ENCODE measurements at places on chromosomes 7 and 10.

DNA sequence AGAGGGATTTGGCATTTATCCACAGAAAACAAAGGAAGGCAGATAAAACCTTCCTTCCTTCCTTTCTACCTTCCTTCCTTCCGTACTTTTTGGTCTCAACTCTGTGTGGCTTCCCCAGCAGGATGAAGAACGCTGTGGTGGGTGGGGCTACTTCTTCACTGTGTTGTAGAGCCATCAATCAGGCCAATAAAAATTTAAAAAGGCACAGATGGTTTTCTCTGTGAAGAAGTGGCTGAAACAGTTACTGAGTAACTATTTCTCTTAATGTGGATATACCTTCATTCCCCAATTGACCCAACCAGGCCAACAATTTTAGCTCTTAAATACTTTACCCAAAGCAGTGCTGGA, 75.8 kb downstream of the ZNF92 start:
- no peak for DNase-seq

- no peak for DNase-seq
These were observed 45.1 kb upstream of the CABCOCO1 start for GRCh38 chr10:61617586-61617985.

- DNase-seq: no peak
These were observed 7.5 kb downstream of the ASB4 start for GRCh38 chr7:95493247-95493646.

GRCh38 chr7:19574131-19574530, 134.7 kb downstream of the POLR1F start:
- DNase-seq: no peak

- DNase-seq: peak; percentile 5
These were observed 15.9 kb downstream of the CAMK2B start for GRCh38 chr7:44309271-44310091.

GRCh38 chr7:140902303-140902953, 22.3 kb downstream of the BRAF start:
- DNase-seq: no peak

DNA sequence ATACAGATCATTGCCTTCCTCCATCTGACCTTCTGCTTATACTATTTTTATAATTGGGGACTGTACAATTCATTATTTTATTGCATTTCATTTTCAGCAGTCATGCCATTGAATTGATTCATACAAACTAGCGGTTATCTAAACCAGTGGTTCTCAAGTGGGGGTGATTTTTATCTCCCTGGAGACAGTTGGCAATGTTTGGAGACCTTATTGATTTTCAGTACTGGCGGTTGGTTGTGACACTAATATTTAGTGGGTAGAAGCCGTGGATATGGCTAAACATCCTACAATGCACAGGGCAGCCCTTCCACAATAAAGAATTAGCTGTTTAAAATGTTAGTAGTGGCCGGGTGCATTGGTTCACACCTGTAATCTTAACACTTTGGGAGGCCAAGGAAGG, 765.9 kb downstream of the LRMDA start:
- DNase-seq: no peak

DNA sequence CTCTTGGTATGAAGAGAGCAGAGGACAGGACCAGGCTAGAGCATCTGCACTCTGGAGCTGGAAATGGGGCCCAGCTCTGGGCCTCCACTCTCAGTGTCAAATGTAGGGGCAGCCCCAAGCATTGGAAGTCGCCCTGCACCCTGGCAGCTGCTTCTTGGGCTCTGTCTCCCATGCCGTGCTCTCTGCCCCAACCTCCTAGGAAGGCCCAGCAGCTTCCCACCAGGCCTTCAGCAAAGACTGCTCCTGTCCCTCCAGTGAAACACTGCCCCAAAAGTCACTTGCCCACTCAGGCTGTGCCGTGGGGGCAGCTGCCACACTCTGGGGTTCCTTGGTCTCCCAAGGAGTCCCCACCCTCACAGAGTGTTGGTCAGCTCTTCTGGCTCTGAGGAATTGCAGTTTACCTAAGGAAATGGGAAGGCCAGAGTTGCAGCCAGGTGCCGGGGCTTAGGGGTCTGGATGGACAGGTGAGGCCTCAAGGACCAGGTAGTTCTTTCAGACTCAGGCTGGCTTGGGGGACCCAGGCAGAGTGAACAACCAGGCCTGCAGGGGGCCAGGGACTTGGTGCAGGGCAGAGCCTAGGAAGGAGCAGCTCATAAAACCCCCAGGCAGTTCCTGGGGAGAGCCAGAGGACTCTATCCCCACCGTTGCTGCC, 9.4 kb upstream of the OPN4 start:
- DNase-seq: no peak

GRCh38 chr7:69597278-69598076, 798 bp upstream of the AUTS2 start:
- no peak for DNase-seq

- DNase-seq: no peak
These were observed 1000.7 kb upstream of the LRRN3 start for GRCh38 chr7:110090110-110090820.

GRCh38 chr7:136956232-136956631, 87.8 kb downstream of the CHRM2 start:
- DNase-seq: peak; percentile 9

DNA sequence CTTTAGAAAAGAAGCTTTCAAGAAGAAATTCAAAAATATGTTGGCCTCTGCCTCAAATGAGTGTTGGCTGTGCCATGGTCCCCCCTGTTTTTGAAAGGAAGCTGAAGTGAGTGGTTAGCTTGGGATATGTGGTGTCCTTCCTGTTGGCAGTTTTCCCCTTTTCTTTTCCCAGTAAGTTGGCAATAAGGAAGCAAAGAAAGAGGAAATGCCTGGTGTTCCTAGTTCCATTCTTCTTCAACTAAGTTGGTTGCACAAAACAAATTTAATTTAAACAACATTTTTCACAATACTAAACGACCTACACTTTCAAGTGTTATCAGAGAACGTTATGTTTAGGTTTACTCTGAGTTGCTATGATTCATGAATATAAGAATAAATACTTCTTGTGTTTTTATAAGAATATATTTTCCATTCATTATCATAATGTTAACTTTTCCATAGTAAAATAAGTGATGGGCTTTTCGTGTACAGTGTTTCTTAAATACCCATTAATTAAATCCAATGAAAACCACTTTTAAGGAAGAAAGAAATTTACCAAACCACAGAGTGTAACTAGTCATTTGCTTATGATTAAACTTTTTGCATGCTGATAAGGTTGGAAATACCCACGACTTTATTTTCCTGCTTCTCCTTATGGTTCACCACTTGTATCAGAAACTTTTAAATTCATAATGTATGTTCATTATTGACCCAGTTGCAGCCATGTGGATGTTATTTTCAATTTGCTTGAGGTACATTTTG, 7.7 kb downstream of the HDAC9 start:
- DNase-seq: no peak

GRCh38 chr10:51960494-51960895, 261.1 kb upstream of the CSTF2T start:
- peak; percentile 62 for DNase-seq

- no peak for DNase-seq
These were observed 77.1 kb downstream of the ITGB8 start for GRCh38 chr7:20407585-20408466.

GRCh38 chr10:109765838-109766237, 157.5 kb downstream of the XPNPEP1 start:
- no peak for DNase-seq

GRCh38 chr10:100631192-100631591, 95.4 kb downstream of the HIF1AN start:
- no peak for DNase-seq

- no peak for DNase-seq
These were observed 31.0 kb downstream of the TACR2 start for GRCh38 chr10:69385454-69386350.

- no peak for DNase-seq
These were observed 22.3 kb upstream of the SHH start for GRCh38 chr7:155834486-155835048.

DNA sequence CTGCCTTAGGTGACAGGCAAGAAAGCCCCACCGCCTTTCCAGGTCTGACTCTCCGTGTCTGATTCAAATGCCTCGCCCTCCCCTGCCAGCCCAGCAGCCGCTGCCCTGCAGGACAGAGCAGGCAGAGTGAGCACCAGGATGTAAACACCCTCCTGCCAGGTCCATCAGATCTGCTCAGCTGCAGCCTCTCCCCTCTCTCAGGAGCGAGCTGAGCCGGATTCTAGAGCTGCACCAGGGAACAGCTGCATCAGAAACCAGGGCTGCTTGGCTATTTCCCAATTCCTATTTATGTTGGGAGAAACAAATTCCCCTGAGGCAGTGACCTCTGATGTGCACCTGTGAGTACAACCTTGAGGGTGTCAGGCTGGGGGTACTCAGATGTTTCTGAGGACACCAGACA, 121.5 kb upstream of the ZMIZ1 start:
- DNase-seq: no peak

DNA sequence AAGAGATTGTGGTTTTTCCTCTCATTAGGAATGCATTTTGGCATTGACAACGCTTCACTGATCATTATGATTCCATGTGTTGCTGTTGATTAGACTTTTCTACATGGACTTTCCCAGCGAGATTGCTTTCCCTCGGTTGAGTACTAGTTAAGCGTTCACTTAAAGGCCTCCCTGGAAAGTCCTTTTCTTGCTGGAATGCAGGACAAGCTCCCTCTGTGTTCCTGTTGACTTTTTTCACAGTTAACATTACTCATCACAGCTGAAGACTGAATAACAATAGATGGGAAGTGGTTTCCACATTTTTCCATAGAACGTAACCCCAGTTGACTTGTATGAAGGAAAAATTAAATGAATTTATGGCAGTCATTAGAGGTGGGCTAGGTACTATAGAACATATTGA, 2.6 kb upstream of the CAV1 start:
- no peak for DNase-seq

- DNase-seq: peak; percentile 40
These were observed 64.4 kb upstream of the ARID5B start for GRCh38 chr10:61836888-61837754.

DNA sequence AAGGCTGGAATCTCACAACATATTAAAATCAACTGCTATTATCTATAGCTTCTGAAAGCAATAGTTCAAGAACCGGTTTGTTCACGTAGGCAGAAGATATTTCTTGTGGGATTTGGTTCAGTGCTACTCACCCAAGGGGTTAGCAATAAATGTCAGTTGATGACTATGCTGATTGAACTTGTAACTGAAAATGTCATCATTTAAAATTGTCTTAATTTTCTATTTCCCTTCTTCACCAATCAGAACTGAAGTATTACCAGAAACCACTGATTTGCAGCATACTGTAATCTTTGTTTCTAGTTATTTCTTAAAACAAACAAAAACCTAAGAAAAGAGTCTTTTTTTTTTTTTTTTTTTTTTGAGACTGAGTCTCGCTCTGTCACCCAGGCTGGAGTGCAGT, 46.1 kb downstream of the CPEB3 start:
- no peak for DNase-seq

GRCh38 chr10:43160046-43160920, 22.0 kb downstream of the CSGALNACT2 start:
- DNase-seq: peak; percentile 24

- no peak for DNase-seq
These were observed 20.5 kb upstream of the CFAP70 start for GRCh38 chr10:73379064-73379748.

DNA sequence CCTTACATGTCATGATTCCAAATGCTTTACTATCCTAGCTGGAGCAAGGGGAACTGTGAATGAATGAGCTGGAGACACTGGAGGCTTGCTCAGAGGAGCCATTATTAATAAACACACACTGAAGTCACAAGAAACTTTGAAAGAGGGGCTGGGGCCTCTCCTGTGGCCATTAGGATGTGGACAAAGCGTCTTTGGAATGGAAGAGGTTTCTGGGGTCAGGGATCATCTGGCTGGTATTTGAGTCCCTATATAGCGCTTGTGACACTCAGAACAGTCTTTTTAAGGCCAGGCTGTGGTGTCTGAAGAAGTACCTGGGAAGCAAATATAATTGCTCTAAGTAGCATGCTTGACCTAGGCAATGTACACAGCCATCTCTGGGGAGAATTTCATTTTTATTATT, 193.0 kb downstream of the JCAD start:
- no peak for DNase-seq

GRCh38 chr7:134777908-134778580, 1.4 kb upstream of the CALD1 start:
- DNase-seq: no peak

- no peak for DNase-seq
These were observed 14.3 kb upstream of the ELN start for GRCh38 chr7:74013539-74014272.

DNA sequence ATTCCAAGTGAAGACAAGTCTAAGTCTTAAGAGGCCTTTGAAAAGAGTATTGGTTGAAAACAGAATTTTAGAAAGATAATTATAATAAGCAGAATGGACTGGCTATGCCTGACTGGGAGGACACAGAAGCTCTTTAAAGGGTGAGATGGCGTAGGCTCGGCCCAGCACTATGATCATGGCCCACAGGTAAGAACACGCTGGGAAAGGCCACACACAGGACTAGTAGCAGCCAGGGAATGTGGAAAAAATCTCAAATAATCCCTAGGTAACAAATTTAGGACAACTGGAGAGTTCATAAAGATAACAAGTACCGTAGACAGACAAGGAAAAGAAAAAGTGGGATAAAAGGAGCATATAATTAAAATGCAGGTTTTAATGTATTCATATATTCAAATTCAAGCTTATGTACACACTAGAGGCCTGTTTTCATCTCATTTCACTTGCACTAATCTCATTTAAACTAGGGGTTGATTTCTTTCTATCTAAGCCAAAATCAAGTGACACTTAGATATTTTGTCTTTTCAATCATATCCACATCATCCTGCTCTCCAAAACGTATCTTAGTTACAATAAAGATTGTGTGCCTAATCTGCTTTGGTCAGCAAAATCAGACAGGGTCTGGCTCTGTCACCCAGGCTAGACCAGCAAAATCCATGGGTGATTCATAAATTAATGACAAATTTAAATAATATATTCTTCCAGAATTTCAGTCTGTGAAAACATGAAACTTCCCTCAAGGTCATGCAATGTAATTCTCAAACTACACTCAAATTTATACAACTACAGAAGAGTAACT, 53.0 kb downstream of the EZH2 start:
- DNase-seq: no peak

DNA sequence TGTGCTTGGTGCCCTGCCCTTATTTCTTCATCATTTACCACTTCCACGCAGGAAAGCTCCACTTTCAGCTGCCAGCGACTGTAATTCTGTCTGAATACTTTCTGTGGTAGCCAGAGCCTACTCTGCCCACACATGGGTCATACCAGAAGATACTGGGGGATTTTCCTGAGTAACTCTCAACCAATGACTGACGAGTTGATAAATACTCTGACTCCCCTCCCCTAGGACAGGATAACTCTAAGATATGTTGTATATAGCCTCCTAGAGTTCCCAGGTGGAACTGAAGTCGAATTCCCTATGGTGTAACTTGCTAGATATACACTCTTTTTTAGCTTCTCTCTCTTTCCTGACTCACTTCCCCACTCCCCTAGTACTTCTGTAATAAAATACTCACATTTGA, 29.8 kb downstream of the SEM1 start:
- no peak for DNase-seq

- DNase-seq: no peak
These were observed 77.6 kb upstream of the SFMBT2 start for GRCh38 chr10:7488418-7488829.

GRCh38 chr7:130352194-130353074, 7.8 kb downstream of the CPA5 start:
- DNase-seq: no peak

- DNase-seq: peak; percentile 90
These were observed 138.3 kb upstream of the ADCY1 start for GRCh38 chr7:45435846-45436245.
